ENCODE measurements at places on chromosomes 5 and 9.

DNA sequence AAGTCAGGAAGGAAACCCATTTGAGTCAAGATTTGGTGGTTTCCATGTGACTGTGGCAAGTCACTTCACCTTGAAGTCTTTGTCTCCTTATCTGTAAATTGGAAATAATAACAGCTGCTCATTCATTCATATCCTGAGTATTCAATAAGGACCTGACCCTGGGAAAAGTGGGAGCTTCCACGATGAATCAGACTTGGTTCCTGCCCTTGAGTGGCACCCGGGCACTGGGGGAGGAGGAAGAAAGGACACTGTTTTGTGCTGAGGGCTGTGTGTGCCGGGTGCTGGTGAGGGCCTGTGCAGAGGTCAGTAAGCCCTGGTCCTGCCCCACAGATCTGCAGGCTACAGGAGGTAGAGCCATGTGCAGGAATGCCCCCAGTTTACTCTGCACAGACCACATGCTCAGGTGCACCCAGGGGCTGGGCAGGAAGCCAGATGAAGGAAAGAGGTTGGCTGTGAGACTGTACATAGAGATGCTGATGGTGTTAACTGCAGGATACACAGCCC lies 6.8 kb downstream of the NDST1 start:
- DNase-seq: no peak

- no peak for DNase-seq
Measured at GRCh38 chr5:84436866-84437265, 52.2 kb upstream of the EDIL3 start.

DNA sequence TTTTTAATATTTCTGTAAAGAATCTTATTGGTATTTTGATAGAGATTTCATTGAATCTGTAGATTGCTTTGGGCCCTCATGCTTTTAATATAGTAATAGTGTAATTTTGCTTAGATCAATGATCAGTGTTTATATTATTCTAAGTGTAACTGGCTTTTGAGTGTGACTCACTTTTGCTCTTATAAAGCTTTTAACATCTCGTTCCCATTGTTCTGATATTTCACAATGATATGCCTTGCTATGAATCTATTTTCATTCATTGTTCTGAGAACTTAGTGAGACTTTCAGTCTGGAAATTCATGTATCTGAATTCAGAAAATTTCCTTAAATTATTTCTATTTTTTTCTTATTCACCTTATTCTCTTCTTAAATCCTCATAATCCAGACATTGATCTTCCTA lies 13.5 kb upstream of the MAMDC2 start:
- no peak for DNase-seq

DNA sequence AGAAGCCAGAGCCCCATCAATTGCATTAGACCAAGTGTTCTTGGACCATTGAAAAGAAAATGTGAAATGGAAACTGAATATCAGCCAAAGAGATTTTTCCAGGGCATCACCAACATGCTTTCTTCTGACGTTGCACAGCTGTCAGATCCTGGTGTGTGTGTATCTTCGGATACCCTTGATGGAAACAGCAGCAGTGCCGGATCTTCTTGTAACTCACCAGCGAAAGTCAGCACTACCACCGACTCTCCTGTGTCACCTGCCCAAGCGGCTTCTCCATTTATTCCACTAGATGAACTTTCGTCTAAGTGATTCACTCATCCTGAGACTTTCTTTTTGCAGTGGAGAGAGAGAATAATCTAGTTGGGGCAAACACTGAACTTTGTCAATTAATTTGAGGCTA lies 75.7 kb downstream of the PIP5K1B start:
- no peak for DNase-seq

GRCh38 chr5:165457859-165458481 lies 1952.6 kb downstream of the MAT2B start:
- DNase-seq: no peak

DNA sequence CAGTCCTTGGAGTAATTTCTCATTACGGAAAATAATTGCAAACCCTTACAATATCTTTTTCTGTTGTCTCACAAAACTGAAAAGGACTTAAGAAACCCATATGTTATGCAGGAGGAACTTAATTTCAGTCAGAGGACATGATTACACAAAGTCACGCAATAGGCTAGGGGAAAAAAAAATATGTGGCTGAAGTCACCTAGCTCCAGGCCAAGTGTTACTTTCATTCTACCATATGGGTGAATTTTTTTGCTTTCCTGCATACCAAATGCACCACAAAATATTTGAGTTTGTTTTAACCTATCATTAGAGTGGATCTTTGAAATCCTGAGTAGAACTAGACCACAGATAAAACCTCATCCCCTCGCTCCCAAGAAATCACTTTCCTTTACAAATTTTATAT lies 523.5 kb downstream of the CAAP1 start:
- DNase-seq: no peak

GRCh38 chr5:53879708-53880323 lies 319.4 kb downstream of the NDUFS4 start:
- no peak for DNase-seq

- no peak for DNase-seq
Measured at GRCh38 chr9:19784136-19784535, 4.7 kb downstream of the SLC24A2 start.
